Breast epithelium (tissue), 4 donors: ENCODE measurements at places on chromosomes 2 and 18. TPM values are rescaled to one million over a fixed set of nuclear protein-coding genes. Genes with fewer than 3 reads are reported as not detected.

GRCh38 chr2:237465515-237466148 is 21.4 kb upstream of the MLPH start:
- DNase-seq = no peak

DNA sequence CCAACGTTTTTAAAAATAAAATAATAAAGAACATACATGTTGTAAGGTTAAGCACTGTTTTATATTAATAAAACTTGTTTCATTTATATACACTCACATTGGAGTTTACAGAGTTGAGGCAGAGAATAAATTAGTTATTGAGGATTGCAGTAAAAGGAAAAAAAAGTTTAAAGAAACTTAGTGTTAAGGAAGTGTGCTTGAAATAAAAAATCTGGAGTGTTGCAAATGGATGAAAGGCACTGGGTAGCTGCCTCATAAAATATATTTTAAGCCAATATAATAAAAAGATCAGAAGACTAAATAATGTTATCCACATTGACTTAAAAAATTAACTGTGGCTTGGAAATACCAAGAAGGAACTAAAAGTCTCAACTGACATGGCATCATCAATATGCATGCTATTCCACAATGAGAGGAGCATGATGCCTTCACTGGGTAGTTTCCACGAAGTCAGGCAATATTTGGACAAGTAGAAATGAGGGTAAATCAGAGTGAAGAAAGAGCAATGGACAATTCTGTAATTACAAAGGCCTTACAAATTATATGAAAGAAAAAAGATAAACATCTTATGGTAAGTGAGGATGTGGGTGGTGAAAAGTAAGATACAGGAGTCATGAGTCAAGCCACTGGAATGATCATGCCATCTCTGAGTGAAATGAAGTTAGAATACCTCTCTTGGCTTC is 2.5 kb downstream of the GALNT3 start:
- DNase-seq = no peak

DNA sequence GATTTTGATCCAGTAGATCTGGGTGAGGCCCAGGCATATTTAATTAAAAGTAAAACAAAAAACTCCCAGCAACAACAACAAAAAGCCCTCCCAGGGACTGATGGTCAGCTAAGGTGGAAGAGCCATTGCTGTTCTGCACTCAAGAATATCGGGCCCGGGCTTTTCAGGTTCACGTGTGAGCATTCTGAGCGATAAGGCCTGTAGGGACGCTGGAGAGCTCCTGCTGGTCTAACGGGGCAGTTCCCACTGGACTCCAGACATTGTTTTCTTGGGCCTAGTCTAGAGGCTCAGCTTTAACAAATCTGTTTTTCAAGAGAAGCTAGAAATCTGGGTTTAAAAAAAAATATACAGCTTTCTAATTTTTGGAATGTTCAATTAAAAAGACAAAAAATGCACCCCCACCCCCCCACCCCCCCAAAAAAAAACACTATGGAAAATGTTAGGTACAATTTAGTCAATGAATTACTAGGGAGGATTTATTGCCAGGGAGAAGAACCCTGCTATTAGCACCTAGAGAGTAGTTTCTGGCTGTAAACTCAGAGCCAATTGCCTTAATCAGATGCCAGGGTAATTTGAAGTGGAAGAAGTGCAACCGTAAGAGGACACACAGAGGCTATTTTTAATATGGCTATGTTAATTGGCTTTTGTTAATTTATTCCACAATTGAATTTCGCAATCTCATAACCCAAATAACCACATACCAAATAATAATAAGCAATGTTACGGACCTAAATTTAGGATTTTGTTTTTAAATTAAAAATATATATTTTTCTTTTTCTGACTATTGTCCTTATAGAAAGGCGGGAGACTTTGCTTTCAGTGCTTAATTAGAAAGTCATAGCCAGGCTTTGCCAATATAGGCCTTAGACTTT is 78.9 kb downstream of the MAP4K4 start:
- DNase-seq = no peak

DNA sequence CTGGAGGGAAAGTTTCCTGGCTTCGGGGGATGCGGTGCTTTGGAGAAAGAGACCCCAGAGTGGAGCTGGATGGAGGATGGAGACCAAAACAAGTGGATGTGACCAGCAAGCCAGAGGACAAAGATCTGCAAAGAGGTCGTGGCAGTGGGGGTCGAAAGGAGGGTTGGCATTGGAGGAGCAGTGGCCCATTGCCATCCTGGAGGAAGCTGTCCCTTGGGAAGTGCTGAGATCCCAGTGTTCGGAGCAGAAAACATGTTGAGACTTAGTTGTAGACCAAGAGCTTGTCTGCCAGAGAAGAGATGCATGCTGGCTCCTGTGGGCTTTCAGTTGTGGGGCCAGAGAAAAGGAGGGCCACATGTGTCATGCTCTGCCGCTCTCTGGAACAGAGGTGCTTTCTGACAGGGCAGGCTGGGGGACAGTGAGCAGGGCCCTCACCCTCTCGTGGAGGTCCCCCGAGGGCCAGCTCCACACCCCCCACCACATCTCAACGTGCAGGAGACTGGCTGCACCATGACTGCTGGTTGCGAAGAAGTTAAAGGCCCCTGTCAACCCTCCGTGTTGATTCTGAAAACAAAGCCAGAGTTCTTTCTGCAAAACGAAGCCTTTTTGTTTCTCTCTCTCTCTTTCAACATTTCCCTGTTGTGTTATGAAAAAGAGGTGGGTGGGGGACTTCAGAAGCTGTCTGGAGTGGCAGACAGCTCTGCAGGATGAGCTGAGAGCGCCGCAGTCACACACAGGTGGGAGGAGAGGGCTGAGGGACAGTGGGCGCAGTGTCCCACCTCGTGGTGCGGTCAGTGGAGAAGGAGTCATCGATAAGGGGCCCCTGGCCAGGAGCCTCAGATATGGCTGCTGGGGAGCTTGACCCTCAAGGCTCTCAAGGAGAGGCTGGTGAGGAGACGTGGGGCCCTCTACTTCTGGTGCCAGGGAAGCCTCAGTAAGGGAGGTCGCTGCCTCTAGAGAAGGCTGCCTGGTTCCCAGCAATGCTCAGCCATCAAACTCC is 77.6 kb upstream of the BCL2L11 start:
- no peak for DNase-seq

GRCh38 chr2:107801498-107801897 is 25.2 kb upstream of the RGPD4 start:
- DNase-seq = no peak

DNA sequence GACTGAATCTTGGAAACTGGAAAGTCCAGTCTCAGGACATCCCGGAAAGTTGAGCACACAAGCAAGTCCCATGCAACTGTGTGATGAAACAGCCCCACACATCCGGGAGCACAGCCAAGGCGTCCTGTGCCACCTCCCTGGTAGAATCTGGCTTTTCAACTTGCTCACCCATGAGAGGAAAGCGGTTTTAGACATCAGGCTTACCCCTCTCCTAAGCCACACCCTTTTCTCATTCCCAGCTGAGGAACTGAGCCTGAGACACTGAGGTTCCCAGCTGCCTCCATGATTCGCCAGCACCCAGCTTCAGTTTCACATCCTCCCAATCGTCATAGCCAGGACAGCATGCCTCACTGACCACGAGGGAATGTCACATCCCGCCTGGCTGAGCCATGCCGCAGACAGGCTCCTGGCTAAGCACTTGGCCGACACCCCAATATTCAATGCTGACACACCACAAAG is 60.3 kb downstream of the STEAP3 start:
- DNase-seq = peak; percentile 88

DNA sequence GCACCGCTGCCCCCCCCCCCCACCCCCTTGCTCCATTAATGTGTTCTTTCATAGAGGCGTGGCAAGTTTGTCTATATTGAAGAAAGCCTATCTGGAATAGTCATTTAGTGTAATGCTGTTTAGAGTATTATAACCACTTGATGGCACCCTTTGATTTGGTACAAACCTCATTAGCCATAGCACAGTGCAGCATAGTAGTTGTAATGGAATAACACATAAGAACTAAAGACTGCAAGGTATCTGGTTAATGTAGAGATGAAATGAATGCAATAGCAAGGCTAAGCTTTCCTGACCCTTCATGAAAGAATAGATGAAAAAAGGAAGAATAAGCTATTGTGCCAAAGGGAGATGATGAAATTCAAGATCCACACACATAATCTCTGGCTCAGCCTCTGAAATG is 81.9 kb downstream of the EHBP1 start:
- no peak for DNase-seq

DNA sequence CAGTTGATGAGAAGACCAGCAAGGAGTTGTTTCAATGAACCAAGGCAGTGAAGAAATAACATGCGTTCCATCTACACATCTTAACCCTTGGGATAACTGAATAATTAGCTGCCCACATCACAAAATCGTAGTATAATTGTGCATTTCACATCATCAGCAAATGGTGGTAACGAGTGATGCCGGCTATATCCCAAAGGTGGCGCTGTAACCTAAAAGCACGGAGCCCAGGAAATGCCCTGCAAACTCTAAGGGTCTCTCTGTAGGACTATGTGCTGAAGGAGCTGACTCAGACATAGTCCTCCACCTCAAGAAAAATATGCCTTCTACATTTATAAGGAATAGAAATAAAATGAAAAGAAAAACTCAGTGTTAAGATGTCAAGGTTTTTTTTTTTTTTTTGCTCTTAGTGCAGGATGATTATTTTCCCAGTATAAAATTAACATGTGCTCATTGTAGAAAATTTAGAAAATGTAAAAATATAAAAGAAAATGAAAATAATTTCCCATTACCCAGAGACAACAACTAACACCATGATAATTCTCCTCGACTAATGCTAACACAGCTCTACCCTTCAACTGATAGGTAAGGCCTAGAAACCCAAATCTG is 23.1 kb upstream of the DSG3 start:
- no peak for DNase-seq

- DNase-seq = no peak
Measured at GRCh38 chr2:10655499-10656225, 34.1 kb downstream of the NOL10 start.

GRCh38 chr2:216758256-216759155 is 63.2 kb upstream of the IGFBP5 start:
- no peak for DNase-seq

DNA sequence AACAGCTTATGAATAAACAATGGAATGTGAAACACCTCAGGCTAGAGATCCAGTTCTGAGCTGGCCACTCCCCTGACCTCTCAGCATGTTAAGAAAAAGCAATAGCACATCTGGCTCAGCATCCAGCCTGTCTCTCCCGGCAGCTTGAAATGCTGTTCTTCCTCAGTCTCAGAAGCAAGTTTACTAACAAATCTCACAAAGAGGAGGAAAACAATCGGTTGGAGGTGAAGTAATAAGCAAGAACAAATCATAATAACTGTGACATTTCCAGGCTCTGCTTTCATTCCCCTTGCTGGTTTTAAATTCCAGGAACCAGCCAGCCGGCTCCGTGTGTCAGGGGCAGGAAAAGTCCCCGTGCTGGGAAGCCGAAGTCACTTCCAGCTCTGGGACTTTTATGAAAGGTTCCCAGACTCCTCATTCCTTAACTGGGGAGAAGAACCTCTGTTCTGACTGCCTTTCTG is 133.9 kb upstream of the ARL4C start:
- DNase-seq = peak; percentile 46

GRCh38 chr2:240916571-240917008 is 10.5 kb downstream of the CROCC2 start:
- no peak for DNase-seq

GRCh38 chr18:31227497-31228229 is 65.0 kb upstream of the DSC1 start:
- no peak for DNase-seq

DNA sequence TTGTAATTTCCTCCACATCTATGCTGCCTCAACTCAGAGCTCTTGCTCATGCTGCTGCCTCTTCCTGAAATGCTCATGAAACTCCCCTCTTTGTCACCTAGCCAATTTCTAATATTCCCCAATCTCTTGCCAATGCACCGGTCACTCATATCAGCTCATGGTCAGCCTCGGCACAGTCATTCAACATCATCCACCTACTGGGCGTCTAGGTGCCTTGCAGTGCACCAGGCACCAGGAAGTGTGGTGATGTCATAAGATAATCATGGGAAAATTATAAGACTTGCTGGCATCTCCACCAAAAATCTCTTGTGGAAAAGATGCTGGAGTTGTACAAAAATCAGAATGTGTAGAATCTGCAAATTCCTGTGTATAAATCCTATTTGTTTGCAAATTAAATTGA is 52.6 kb upstream of the RAB27B start:
- DNase-seq = no peak

- no peak for DNase-seq
Measured at GRCh38 chr18:10685484-10685883, 159.7 kb downstream of the NAPG start.

- no peak for DNase-seq
Measured at GRCh38 chr2:131038258-131039100, 54.8 kb downstream of the FAM168B start.

DNA sequence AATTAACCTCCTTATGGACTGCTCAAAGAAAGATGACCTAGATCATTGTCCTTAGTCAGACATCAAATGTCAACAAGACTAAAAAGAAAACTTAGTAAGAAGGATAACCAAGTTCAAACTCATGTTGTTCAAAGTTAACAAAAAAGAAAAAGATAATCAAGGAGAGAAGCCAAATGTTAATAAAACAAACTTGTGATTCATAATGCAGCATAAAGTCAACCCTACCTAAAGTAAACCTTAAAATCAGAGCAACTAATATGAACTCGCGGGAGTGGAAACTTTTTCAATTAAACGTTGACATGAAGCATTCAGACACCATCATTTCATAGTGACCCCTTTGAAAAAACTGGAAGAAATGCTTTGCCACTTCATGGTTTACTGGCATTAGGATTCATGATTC is 52.9 kb downstream of the DNER start:
- no peak for DNase-seq

DNA sequence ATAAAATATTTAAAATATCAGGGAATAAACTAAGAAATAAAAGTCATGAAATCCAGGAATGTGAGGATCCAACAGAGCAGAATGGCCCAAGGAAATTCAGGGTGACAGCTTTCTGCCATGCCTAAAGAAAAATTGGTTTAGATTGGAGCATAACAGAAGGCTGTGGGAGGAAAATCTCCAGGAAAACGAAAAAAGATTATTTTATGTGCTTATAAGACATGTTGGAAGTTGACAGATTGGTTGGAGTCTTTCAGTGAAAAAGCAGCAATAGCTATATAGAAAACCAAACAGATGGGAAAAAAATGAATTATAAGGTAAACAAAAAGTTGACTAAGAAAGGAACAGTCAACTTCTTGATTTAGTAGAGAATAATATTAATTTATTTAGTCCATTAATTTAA is 203.9 kb downstream of the ZRANB3 start:
- no peak for DNase-seq

- DNase-seq = no peak
Measured at GRCh38 chr2:224343226-224343625, 58.7 kb downstream of the FAM124B start.

GRCh38 chr18:41594582-41594981 is 360.5 kb upstream of the PIK3C3 start:
- DNase-seq = no peak

- DNase-seq = no peak
Measured at GRCh38 chr2:88831071-88831791, 139.8 kb downstream of the RPIA start.

The CD8B2 gene
- under 0.01 TPM for total RNA-seq

The OR6B3 gene
- 1.0 TPM for total RNA-seq

The CRYGC gene
- total RNA-seq = not detected

The LYPD6B gene
- 21.0 TPM for total RNA-seq

The SIGLEC15 gene
- total RNA-seq = 1.5 TPM

The FEV gene
- total RNA-seq = not detected

The ABCG5 gene
- not detected for total RNA-seq

The MROH2A gene
- total RNA-seq = not detected

The R3HDM1 gene
- 14.6 TPM for total RNA-seq

The LRATD1 gene
- 1.6 TPM for total RNA-seq

The MAPK4 gene
- total RNA-seq = 0.64 TPM
